ENCODE measurements at places on chromosomes 11 and 22.

- peak; percentile 31 for DNase-seq
Observed at GRCh38 chr11:7512525-7513233, 1.1 kb upstream of the PPFIBP2 start.

DNA sequence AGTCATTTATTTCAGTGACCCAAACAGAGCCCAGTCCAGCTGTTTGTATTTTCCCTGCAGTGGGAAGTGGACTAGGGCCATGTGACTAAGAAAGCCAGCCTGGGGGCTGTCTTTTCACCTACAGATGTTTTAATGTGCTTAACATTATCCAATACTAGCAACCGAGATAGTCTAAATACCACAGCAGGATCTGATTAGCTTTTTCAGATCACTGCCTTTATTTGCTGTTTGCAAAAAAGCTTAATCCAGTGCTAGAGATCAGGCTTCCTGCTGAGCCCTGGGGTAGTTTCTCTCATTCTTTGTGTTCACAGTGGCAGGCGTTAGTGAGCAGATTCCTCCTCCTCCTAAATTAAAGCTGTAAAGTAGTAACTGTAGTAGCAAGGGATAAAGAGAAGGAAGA lies 35.0 kb downstream of the ZC3H12C start:
- no peak for DNase-seq

GRCh38 chr11:108743851-108744250 lies 79.0 kb downstream of the DDX10 start:
- DNase-seq = no peak

GRCh38 chr11:77206264-77207018 lies 78.4 kb downstream of the MYO7A start:
- DNase-seq = no peak

GRCh38 chr22:33209930-33210784 lies 152.0 kb upstream of the SYN3 start:
- DNase-seq = no peak

DNA sequence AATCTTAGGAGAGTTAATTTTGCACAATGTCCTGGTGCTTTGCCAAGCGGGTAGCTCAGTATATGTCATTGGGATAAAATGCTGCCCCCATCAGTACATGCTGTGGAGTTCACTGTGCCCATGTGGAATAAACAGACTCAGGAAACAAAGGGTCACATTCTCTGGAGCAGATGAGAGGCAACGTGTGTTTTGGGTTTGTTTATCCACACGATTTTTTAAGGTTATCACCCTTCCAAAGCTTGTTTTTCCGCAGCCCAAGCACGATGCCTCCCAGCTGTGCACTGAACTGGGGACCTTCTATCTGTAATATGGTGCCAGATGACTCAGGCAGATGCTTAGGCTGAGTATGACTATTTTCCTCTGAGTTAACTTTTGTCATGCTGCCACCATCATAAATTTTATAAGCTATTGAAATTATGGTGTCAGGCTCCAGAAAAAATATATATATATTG lies 6.5 kb downstream of the OR4D6 start:
- peak; percentile 7 for DNase-seq

- no peak for DNase-seq
Observed at GRCh38 chr11:96332126-96332771, 10.7 kb downstream of the MAML2 start.

DNA sequence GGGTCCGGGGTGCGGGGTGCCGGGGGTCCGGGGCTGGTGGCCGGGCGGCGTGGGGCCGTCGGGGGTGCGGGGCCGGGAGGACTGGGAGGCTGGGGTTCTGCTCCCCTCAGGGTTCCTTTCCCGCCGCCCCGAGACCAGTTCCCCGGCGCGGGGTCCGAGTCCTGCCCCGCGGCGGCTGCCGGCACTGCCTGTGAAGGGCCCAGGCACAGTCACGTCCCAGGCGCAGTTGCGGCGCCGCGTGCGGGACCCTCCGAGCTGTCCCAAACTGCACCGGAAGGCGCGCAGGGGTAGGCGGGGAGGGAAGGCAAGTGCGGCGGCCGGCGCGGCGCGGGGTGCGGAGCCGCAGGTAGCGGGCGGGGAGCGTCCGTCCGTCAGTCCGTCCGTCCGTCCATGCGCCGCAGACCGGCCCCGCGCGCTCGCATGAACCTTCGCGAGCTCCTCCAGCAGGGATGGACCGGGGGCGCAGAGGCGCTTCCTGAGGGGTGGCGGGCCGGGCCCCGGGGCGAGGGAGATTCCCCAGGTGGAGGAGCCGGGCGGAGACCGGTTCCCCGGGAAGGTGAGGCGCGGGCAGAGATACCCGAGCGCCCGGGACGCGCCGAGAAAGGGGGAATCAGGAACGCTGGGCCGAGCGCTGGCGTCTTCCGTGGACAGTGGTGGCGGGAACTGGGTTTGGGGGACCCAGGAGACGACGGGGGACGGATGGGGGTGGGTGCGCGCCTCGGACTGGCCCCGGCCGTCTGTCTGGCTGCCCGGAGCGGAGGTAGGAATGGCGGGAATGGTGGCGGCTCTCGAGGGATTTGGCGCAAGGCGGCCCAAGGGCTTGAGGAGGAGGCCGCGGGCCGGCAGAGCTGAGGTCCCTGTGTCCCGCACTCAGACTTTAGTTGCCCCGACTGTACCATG lies 3.1 kb upstream of the ADORA2A start:
- no peak for DNase-seq

GRCh38 chr22:45802054-45802453 lies 130.4 kb downstream of the ATXN10 start:
- DNase-seq = no peak

DNA sequence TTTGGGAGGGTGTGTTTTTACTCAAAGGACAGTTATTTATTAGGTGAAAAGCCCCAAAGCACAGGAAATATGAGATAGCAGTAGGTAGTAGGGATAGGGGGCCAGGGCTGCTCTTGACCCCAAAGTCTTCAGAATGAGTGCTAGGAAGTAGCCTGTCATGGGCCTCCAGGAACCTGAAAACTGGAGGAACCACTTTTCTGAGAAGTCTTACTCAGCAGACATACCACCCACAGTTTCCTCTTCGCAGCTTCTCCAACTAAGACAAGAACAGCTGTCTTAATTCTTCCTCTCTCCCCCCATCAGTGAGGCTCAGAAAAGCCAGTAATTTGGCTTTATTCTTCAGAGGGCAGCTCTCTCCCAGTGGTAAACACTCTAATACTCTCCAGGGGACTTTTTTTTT lies 84.0 kb upstream of the CTSC start:
- DNase-seq = no peak

- no peak for DNase-seq
Observed at GRCh38 chr11:27363576-27364117, 632 bp upstream of the CCDC34 start.
